ENCODE measurements at places on chromosomes 4 and X.

- DNase-seq: no peak
Observed at GRCh38 chr4:40246011-40246900, 49.4 kb downstream of the RHOH start.

DNA sequence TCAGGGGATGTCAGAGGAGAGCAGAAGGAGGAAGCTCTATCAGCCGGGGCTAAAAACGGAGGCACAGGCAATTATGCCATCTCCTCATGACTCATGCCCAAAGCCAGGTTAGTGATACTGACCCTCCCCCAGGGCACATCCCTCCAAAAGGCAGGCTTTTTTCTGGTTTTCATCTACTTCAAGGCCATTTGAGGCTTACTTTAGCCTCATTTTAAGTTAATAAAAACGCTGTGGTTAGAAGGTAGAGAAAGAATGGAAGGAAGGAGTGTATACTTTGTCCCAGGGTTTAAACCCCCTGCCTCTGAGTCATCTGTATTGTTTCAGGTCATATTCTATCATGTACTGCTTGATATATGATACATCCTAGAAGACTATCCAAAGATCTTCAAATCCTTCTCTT lies 89.7 kb upstream of the NDP start:
- no peak for DNase-seq

GRCh38 chr4:70902577-70903290 lies 565 bp downstream of the MOB1B start:
- no peak for DNase-seq

GRCh38 chrX:104351173-104351769 lies 96.5 kb upstream of the ESX1 start:
- DNase-seq: no peak

- no peak for DNase-seq
Observed at GRCh38 chrX:72478853-72479252, 93.8 kb downstream of the HDAC8 start.

DNA sequence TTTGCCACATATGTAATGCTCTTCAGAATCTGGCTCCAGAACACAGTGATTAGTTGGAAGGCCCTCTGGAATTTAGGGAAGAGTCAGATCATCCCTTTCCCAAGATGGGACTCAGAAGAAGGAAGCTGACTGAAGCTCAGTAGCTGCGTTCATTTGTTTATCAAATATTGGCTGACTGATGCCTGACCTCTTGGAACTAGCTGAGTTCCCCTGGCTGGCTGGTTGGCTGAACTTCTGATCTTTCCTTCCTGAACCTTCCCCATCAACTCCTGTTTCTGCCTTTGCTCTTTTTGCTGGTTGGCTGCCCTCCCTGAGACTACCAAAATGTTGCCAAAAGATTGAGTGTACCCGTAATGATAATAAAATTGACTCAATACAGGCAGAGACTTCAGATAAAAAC lies 866.5 kb upstream of the INTU start:
- no peak for DNase-seq

- DNase-seq: no peak
Observed at GRCh38 chr4:77917601-77918000, 55.0 kb downstream of the MRPL1 start.

DNA sequence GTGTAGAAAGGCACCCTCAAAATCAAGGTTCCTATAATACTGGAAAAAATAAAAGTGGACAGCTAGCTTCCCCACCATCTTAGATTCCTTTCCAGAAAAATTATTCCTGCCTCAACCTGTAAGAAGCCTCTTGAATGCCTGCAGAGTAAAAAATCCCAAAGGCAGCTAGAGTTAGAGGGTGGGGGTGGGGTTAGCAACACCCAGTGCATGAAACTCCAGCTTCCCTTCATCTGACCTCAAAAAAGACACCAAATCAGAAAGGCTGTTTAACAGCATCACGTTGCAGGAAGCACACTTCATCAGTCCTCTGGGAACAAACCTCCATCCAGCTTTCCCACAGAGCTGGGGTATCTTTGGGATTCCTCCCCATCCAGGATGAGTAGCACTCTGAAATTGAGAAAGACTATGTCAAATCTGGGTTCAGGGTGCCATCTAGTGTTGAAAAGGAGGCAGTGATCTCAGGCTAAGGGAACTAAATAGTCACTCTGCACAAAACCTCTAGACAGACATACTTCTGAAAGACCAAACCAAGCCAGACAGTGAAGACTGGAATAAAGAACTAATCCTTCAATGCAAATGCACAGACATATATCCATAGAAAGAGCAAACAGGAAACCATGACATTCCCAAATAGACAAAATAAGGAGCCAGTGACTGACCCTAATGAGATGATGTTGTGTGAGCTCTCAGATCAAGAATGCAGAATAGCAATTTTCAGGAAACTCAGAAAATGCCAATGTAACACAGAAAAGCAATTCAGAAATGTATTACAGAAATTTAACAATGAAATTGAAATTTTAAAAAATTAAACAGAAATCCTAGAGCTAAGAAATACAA lies 97.9 kb downstream of the ARHGEF9 start:
- DNase-seq: no peak

- DNase-seq: no peak
Observed at GRCh38 chr4:123017636-123018395, 95.4 kb upstream of the NUDT6 start.

DNA sequence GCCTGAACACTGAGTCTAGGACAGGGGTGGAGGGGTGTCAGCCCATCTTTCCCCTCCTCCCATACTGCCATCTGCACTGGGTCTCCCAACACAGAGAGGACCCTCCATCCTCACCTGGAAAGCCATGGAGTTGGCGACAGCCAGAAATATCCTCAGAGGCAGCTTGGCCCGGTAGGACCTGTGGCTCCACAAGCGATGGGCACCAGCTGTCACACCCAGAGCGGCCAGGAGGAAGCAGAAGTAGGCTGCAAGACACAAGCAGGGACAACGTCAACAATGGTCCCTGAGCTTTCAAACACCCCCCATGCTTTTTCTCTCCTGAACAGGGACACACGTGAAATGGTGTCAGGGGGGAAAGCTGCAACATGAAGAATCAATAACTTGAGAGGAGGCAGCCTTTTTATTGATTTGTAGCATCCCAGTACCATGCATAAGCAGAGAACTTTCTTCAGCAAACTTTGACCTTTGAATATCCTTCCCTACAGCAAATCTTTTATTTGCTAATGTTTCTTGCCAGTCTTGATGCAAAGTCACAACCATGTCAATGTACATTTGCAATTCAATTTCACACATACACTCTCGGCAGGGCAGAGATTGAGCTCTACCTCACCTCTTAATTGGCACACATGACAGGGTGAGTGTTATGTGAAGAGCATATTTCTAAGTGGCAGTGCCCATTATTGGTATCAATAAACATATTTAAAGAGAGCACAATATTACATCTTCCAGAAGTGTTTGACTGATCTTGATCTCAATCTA lies 93.2 kb downstream of the SCD5 start:
- DNase-seq: no peak

DNA sequence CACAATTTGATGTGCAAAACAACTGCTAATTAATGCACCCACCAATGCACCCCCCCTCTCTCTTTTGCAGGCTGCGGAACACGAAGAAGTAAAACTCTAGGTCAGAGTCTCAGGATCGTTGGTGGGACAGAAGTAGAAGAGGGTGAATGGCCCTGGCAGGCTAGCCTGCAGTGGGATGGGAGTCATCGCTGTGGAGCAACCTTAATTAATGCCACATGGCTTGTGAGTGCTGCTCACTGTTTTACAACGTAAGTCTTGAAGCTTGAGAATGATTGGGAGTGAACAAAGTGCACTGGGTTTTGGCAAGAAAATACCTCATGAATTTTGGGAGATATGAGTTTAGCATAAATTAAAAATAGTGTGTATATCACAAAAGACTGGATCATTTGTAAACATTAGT lies 28.9 kb downstream of the TMPRSS11E start:
- DNase-seq: no peak

- DNase-seq: no peak
Observed at GRCh38 chr4:166421556-166422156, 548.6 kb downstream of the TLL1 start.

GRCh38 chr4:139455126-139455538 lies 1.2 kb downstream of the RAB33B start:
- no peak for DNase-seq

GRCh38 chr4:177778623-177779022 lies 336.4 kb upstream of the AGA start:
- DNase-seq: no peak

GRCh38 chrX:18619288-18619687 lies 52.6 kb downstream of the RS1 start:
- no peak for DNase-seq

GRCh38 chr4:140296335-140297220 lies 76.9 kb upstream of the SCOC start:
- no peak for DNase-seq

DNA sequence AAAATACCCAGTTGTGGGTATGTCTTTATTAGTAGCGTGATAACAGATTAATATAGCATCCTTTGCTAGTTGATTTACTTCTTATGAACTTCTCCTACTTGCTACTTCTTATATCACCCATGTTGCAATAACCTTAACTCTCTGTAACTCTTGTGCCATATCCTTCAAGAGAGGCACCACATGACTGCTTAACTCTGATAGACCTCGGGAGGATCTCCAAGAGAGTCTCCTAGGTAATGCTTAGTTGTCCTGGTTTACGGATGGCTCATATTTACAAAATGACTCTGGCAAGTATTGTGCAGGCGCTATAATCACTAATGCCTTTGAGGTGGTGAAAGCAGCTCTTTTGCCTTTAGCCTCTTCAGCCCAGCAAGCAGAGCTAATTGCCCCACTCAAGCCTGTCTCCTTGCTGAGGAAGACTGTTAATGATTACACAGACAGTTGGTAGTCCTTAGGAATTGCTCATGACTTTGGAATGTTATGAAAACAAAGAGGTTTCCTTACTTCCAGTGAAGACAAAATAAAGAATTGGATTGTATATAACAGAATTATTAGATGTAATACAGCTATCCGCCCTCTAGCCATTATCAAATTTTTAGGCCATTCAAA lies 1305.8 kb downstream of the PCDH7 start:
- DNase-seq: no peak

DNA sequence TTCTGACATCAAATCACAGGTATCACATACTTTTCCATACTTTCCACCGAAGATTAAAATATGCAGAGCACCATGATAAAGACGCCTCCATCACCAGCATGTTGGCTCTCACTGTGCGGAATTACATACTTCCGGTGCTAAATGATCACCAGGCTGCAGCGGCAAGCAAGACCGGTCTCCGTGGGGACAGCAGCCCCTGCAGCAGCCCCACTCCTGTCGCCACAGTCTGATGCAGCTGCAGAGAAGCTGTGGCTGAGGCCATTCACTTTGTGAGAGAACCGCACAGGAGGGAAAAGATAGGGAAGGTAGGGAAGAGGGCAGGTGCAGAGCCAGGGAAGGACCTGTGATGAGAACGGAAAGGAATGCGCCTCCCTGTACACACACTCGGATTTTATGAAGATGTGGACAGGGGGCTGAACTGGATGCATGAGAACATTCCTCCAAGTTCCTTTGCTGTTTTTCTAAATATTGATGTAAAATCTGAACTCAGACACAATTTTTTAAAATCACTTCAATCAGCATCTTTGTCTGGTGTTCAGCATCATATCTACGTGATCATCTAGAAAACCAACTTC lies 38.3 kb downstream of the AFAP1 start:
- no peak for DNase-seq

- no peak for DNase-seq
Observed at GRCh38 chrX:126165721-126166461, at the start of gene DCAF12L2. TSS of gene DCAF12L2 (minus strand) at chrX:126166289. CDS start at chrX:126165924, 365 bp downstream.

DNA sequence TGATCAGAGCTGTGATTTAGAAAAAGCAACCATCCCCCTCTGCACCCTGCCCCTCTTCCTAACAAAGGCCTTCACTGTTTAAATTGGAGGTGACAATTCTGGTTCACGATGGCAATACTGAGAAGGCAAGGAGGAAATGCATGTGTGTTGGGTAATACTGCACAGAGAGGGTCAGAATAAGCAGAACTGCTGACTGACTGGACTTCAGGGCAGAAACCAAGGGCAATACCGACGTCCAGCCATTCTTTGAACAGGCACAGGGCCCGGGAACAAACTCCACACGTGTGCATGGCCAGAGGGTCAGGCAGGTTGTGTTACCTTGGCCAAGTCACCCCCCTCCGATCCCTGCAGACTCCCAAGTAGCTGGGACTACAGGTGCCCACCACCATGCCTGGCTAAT lies 6.0 kb downstream of the ACSL1 start:
- DNase-seq: no peak

DNA sequence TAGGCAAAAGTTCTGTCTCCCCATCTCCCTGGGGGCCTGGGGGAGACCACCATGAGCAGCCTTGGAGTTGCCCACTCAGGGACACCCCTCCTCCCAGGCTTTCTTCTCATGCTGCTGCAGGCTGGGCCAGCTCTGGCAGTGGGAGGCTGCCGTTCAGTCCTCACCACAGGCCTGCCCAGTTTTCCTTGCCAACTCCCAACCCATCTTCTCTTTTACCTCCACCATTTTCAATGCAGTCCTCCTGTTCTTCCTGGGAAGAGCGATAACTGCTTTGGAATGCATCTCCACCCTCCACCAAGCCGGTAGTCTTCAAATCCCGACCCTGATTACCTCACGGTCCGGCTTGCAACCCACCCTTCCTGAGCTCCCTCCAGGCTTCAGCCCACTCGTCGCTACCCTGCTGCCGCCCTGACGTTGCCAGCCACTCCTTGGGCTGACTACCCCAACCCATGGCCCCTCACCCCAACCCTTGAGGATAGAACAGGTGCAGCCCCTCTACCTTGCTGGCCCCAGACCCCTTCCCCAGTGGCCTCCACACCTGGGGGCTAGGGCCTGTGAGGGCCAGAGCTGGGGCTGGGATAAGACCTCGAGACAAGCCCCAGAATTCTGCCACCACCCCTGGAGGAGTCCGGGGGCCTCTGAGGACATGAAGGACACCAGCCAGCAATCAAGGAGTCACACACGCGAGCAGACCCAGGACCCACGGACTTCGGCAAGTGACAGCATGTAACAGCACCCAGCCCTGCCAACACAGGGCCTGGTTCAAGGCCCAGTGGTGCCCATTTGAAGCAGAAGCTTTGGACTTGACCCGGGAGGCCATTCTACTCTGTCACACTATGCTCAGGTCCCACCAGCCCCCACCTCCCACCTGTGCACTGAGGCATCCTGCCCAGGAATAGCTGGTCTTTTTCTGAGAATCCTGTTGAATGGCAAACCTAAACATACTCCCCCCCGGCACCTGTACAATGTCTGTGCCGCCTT lies 9.2 kb downstream of the WDR1 start:
- no peak for DNase-seq

- no peak for DNase-seq
Observed at GRCh38 chr4:74005528-74005927, 7.1 kb upstream of the CXCL5 start.

DNA sequence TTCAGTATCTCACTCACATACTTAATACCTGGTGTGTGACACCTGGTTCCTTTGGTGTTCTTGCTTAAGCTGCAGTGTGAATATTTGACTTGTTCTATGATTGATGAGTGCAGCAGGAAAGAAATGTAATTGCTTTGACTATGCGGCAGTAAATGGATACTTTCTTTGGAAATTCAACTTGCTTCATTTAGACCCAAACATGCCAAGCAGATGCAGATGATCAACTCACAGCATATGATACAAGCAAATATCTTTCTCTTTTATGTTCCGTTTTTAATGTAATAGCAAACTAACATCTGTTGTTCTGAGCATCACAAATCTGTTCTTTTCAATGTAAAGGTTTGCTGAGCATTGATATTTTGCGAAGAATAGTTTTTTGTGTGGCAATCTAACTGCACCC lies 549.5 kb downstream of the C4orf33 start:
- no peak for DNase-seq

GRCh38 chrX:126552313-126553022 lies at the start of gene DCAF12L1:
TSS of gene DCAF12L1 (minus strand) at chrX:126552814. CDS start at chrX:126552608, 206 bp downstream.
- DNase-seq: no peak
